ENCODE measurements at places on chromosomes 3 and 15.

GRCh38 chr3:64321747-64322146 lies 96.5 kb upstream of the PRICKLE2 start:
- DNase-seq: no peak

GRCh38 chr3:154642145-154642544 lies 212.2 kb upstream of the GPR149 start:
- no peak for DNase-seq

DNA sequence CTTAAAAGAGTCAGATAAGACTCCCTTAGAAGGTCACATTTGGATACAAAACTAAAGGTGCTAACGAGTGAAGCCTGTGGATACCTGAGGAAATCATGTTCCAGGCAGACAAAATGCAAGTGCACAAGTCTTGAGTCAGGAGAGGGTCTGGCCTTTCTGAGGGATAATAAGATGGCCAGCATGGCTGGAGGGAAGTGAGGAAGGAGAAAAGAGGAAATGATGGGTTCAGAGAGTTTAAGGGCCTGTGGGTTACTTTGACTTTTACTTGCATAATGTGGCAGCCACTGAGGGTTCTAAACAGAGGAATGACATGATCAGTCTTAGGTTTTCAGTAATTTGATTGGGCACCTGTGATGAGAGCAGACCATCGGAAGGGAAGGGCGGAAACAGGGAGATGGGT lies 3.5 kb upstream of the ROPN1B start:
- DNase-seq: no peak

GRCh38 chr3:14789221-14789620 lies 29.5 kb upstream of the FGD5 start:
- no peak for DNase-seq

DNA sequence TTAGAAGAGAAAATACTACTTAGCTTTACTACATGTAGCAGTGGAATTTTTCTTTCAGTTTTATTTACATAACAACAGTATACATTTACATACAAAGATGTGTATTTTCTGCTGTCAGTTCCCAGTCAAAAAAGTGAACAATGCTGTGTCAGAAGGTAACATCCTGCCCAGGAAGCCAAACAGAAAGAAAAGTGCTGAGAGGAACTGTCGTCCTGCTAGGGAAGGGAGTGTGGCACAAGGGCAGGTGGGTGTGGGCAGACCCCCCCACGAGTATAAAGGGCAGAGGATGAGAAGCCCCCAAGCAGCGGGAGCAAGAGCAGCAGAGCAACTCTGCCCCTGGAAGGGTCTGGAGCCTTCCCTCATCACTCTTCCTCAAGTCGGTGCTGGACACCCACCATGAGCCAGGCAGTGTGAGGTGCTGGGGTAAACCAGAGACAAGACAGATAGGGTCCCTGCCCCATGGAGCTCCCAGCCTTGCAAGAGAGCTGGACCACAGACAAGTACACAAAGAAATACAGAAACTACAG lies 39.7 kb downstream of the TBC1D2B start:
- no peak for DNase-seq

DNA sequence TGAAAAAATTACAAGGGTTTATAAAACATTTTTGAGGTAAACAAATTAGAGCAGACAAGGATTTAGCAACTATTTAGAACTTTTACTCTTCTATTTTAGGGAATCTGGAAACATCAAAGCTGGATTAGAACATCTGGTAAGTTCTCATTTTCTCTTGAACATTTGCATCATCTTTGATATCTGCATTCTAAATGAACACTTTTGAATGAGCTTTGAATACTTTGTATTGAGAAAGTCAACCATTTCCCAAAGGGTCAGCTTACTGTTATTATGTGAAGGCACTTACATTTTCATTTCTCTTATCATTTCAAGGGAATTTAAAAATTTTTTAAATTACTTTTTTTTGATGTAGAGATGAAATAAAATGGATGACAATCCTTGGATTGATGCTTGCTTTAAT lies 188.1 kb downstream of the RSRC1 start:
- no peak for DNase-seq

DNA sequence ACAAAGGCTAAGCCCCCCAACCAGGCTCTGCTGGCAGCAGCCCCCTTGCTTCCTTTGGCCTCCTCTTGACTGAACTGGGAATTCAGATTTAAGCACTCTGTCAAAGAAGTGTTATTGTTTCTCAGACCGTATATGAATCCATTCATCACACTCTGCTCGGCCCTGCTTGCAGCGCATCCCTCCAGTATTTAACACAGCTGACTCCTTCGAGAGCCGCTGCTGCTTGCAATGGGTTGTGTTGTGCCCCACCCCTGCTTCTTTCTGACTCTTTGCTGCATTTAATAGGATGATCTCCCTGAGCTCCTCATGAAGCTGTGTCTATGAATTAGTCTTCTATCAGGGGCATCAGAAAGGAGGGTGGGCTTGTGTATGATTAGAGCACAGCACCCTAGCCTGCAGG lies 31.2 kb downstream of the C3orf20 start:
- no peak for DNase-seq

GRCh38 chr3:7271631-7272030 lies 410.7 kb downstream of the GRM7 start:
- no peak for DNase-seq

GRCh38 chr3:178761024-178761423 lies 224.8 kb downstream of the KCNMB2 start:
- DNase-seq: no peak

DNA sequence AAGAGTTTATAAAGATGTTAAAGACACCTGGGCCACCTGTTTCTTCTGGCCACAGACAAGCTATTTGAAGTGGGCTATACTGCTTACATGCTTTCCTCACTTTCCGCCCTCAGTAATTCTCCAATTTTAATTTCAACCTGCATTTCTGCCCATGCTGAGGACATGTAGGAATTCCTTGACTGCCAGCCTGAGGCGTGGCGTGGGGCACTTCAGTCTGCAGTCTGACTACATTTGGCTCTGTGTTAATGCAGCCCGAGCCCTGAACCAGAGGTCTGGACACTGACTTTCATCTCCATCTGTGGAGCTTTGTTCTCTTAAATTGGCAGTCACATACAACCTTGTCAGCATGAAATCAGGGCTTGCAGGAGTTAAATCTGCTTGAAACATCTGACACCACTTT lies 8.5 kb downstream of the UQCC5 start:
- no peak for DNase-seq

DNA sequence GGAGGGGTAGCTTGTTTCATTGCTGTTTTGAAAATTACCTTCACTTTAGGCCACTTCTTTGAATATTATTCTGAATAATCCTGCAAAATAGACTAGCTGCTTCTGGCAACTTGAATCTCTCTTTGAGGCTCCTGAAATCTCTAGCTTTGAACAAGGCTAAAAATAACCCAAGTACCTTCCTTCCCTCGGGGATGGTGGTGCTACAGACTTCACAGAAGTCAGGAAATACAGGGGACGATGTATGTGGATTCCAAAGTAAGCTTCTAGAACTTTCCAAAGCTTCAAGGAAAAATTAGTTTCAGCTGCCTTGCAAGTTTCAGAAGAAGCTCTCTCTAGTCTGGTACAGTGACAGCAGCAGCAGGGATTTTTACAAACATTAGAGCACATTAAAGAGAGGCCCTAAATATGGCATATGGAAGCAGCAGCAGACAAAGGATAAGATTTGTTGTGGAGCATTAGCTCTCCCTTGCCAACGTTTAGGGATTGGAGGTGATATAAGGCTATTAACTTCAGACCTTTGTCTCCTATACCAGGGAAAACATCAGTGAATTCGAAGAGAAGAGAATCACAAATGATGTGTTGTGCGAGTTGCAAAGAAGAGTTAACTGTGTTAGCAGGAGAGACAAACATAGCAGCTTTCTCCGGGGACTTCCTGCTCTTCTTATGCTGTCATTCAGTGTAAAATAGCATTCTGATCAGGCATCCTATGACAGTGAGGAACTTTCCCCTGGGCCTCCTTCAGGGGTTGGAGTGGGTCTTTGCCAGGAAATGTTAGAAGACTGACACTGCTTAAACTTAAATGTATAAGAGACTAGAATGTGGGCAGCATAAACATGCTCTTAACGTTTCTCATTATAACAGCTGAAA lies 783.0 kb upstream of the ARPP21 start:
- no peak for DNase-seq

GRCh38 chr3:17553080-17553479 lies 189.4 kb downstream of the TBC1D5 start:
- DNase-seq: no peak

- no peak for DNase-seq
These were observed 945.6 kb upstream of the GBE1 start for GRCh38 chr3:82707035-82707434.

GRCh38 chr3:81339040-81339845 lies 422.2 kb downstream of the GBE1 start:
- DNase-seq: no peak

DNA sequence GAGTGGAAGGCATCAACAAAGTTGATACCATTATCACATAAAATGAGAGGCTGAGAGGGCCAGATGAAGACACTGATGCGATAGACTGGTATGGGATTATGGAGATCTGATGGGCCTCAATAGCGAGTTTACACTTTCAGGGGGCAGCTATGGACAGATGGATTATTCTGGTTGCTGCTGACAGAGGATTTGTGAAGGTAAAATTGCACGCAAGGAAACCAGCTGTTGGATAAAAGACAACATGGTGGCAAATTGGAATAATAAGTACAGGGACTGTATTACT lies 203.9 kb downstream of the MBNL1 start:
- DNase-seq: no peak

DNA sequence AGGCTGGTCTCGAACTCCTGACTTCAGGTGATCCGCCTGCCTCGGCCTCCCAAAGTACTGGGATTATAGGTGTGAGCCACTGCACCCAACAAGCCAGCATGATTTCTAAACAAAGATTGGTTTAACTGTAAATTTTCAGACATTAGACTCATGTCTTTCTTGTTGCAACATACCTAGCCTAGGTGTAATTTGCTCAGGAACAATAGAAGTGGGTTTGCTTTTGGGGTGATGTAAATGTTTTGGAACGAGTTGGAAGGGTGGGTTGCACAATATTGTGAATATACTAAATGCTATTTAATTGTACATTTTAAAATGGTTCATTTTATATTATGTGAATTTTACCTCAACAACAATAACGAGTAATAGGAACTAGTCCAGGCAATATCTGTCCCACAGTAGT lies 7.1 kb downstream of the CCR4 start:
- no peak for DNase-seq

GRCh38 chr3:196640297-196641018 lies 964 bp downstream of the NRROS start:
- no peak for DNase-seq

- no peak for DNase-seq
These were observed 183.6 kb upstream of the ATP11B start for GRCh38 chr3:182609575-182610156.

- DNase-seq: no peak
These were observed 74.3 kb upstream of the STAC start for GRCh38 chr3:36305929-36306520.

DNA sequence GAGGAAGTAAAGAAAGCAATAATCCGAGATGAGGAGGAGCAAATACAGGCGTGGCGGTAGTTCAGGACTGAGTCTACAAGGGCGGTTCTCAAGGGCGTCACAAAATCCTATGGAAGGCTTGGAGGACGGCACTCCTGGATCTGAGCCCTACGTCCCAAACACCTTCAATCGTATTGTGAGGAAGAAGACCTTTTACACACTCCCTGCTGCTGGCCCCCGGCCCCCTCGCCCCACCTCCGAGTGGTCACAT lies 747 bp downstream of the PLD1 start:
- DNase-seq: no peak

GRCh38 chr15:76939715-76940114 lies 8.2 kb downstream of the RCN2 start:
- no peak for DNase-seq

DNA sequence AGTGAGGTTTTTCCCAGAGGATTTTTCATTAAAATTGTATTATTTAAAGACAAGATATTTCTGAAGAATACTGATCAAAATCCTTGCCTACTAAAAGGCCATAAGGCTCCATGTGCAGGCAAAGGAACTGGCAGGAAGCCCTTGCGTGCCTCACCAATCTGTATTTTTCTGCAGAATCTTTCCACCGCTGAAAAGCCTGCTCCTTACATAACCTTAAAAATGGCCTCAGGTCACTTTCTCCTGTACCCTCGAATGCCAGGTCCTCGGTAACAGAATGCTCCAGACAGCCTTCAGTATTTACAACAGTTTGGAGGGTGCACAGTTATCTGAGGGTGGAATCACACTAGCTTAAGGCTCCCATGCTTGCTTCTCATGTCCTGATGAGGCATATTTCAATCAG lies 3.2 kb downstream of the MORC1 start:
- DNase-seq: no peak

DNA sequence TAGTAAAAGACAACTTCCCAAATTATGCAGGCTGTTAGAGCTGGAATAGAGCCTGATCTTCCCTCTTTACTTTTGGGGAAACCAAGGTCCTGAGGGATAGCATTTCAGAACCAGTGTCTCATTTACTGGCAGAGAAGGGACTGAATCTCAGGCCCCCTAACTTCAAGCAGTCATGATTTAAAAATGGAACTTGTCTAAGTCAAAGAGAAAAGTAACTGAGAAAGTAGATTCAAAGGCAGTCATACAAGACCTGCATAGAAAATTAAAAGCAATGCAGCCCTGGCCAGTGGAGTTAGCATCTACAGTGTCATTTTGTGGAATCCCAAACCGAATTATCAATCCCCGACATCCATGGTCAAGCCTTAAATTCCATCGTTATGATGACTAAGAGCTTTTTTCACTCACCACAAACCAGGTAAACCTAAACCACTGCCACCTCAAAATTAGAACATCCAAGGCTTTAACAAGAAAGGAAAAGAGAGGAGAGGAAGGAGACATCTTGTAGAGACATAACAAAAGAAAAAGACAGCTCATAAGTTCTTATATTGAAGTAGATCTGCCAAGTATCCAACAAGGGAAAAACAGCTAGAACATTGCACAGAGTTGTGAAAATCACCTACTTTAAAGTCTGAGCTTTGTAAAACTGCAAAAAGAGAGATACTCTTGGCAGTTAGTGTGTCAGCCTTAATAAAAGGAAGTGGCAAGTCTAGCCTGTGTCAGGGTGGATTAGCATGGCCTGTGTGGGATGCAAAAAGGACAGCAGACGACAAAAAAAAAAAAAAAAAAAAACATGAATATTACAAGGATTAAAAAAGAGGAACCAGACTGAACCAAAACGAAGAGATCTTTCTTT lies 54.1 kb upstream of the CCR2 start:
- no peak for DNase-seq

DNA sequence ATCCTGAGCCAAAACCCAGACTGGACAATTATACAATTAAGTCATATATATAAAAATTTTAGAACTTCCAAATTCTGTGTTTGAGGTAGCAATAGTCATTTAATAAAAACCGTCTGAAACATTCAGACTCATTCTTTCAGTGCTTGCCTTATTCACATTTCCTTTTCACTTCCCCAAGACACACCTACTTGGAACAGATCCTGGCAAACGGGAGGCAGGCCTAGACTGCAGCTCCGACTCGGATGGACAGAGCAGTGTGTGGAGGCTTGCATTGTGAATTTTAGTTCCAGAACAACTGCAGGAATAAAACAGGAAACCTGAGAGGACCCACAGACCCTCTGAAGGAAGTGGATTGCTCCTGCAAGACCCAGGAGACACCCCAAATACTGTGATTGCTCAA lies 341.4 kb downstream of the CNTN3 start:
- no peak for DNase-seq

Data from iPS DF 19.7 (cell line).